ENCODE measurements at places on chromosomes 16 and 17. TPM values are rescaled to one million over a fixed set of nuclear protein-coding genes. Genes with fewer than 3 reads are reported as not detected.

CRISPLD2 gene
- total RNA-seq = 12.9 TPM

DNA sequence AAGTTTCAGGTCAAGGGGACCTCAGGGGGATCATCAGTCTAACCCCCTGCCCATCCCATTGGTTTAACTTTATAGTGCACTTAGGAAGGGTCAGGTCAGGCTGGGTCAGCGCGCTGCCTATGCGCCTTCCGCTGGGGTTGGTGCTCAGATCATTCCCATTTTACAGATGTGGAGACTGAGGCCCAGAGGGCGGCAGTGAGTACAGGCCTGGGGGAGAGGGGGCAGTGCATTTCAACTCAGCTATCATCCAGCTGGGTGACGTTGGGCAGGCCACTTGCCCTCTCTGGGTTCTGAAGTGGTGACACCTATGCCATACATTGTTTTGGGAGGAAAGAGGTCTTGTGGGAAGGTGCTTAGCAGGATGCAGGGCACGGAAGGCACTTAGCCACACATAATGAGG lies 127.8 kb upstream of the CDC42EP4 start:
- no peak overlapping the region for H3K27ac ChIP-seq
- no peaks in the 10 kb centered on the region for H3K4me1 ChIP-seq
- no peaks in the 10 kb centered on the region for H3K36me3 ChIP-seq
- H3K27me3 ChIP-seq = peaks cover 4% of the 10 kb centered on the region

SHCBP1 gene
- total RNA-seq = 22.2 TPM

TNK1 gene
- 6.2 TPM for total RNA-seq

GRCh38 chr16:82199209-82199608 lies 29.2 kb upstream of the MPHOSPH6 start:
- no peaks in the 10 kb centered on the region for H3K27me3 ChIP-seq
- no peak for DNase-seq
- H3K36me3 ChIP-seq = no peaks in the 10 kb centered on the region
- no peak overlapping the region for H3K27ac ChIP-seq

DNA sequence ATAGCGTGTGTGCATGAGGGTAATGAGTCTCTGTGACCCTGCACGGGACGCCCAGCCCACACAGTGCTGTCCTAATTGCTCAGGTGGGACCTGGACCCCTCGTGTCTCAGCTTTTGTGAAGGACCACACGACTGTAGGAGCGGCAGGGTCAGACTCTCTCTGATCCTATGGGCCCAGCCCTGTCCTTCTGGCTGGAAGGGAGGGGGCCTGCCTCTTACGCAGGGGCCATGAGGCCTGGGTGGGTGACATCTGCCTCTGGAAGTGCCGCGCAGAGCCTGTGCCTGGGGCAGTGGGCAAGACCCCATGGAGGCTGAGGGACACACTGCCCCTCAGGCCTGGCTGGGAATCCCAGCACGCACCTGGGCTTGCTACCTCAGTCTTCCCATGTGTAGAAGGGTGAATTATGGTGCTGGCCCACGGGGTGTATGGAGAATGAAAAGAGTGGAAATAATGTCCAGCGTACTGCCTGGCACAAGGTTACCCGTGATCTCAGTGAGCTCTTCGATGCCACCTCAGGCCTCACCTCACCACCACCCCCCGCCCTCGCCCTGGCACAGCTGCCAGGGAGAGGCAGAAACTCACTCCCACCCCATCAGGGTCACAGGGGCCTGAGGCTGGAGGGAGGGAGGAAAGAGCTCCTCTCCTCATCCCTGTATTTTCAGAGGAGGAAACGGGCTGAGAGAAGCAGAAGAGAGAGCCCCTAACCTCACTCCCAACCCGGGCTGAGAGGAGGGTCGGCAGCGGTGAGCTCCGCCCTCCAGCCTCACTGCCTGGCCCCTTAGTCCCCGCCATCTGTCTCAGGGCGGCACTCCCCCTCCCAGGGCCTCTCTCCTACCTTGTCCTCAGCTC lies 27.1 kb upstream of the DBNDD1 start:
- no peaks in the 10 kb centered on the region for H3K27me3 ChIP-seq
- DNase-seq = no peak
- peak overlapping the region; percentile 35 for H3K4me3 ChIP-seq
- H3K36me3 ChIP-seq = no peaks in the 10 kb centered on the region

GRCh38 chr17:68572138-68572842 lies 28.9 kb downstream of the FAM20A start:
- H3K27ac ChIP-seq = no peak overlapping the region
- H3K4me3 ChIP-seq = no peak overlapping the region
- H3K36me3 ChIP-seq = no peaks in the 10 kb centered on the region

KRT32 gene
- 0.72 TPM for total RNA-seq

GRCh38 chr16:67370661-67371060 lies 22.6 kb downstream of the TPPP3 start:
- no peak overlapping the region for H3K4me3 ChIP-seq
- H3K27ac ChIP-seq = no peak overlapping the region
- no peaks in the 10 kb centered on the region for H3K36me3 ChIP-seq
- DNase-seq = no peak
- H3K4me1 ChIP-seq = no peaks in the 10 kb centered on the region

DNA sequence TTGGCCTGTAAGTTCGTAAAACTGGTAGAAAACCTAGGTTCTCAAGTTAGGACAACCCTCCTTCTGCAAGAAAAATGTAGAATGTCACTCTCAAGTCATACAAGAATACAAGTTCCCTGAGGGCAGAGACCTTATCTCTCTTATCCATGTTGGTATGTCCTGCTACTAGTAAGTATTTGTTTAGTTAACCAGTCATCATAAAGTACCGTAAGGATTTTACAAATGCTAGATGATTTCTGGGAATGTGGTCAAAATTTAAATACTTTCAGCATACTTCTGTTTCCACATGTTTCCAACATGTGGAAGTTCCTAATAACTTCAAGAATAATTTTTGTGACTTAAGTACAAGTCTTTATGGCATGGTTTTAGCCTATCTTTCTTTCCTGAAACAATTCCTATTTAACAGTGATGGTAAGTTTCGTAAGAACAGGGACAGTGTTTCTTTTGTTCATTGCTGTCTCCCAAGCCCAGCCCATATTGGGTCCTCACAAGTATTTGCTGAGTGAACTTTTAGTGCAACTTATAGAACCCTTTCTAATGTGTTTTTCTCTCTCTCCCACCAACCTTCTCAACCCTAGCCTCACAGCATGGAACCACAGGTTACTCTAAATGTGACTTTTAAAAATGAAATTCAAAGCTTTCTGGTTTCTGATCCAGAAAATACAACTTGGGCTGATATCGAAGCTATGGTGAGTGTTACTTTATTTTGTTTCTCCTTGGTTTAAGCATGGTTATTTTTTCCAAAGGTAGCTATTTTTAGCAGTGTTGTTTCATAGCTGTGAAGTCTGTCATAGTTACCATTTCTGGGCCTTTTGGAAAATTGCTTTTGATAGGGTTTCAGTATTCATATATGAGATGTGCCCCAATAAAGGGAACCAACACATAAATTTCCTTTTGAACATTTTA lies 4.5 kb downstream of the NBR1 start:
- peaks cover 14% of the 10 kb centered on the region for H3K4me1 ChIP-seq
- peak overlapping the region; percentile 13 for H3K27ac ChIP-seq
- no peaks in the 10 kb centered on the region for H3K27me3 ChIP-seq
- no peak overlapping the region for H3K4me3 ChIP-seq
